Activated T-helper 1 cell treated with Interleukin-2 at 50 U/mL for 16 hours (primary cell): ENCODE measurements at places on chromosomes 7 and 10.

DNA sequence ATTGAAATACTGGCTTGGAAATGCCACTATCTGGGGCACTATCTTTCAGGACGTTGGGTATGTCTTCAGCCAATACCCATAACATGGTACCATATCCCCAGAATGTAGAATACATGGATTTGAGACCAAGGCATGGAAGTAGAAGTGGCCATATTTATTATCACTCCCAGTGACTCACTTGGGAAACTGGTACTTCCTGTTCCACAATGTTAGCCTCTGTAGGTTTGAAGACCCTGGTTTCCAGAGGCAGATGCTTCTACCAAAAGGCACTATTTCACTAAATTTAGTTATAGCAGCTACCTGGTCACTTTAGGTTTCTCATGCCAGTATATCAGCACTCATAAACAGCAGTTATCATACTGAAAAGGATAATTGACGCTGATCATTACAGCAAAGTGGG is 184.2 kb downstream of the CCDC71L start:
- no peak for DNase-seq

- DNase-seq, result no peak
Measured at GRCh38 chr7:148746135-148746534, 47.4 kb downstream of the CUL1 start.

DNA sequence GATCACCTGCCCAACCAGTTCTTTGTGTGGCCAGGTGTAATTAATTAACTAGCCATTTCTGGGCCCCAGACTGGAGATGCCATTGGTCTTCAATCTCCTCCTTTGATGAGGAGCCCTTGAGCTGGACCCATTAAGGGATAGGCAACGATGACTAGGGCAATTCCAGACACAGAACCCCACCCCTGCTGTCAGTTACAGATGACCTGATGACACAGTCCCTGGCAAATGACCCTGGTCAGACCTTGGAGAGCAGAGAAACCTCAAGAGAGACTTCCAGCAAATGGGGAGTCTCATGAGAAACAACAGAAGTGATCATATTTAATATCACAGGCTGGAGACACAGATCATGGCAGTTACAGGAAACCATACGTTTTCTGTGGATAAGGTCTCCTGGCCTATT is 101.8 kb upstream of the TCF7L2 start:
- DNase-seq, result no peak

GRCh38 chr10:50604809-50605208 is 18.9 kb downstream of the SGMS1 start:
- DNase-seq, result no peak

DNA sequence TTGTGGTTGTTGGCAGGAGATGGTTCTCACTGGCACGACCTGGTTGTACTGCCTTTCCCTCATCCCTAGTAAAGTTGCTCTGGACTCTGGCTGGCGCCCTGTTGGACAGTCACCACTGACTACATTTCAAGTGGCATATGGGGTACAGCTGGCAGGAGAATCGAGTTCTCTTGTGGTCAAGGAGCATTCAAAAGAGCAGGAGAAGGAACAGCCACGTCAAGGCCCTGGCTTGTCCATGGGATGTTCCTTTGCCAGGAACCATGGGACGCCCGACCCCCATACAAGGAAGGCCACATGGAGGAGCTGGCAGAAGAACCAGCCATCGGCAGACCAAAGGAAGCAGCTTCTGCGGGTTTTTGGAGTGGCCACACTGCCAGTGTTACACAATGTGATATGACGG is 87.0 kb upstream of the SLC25A13 start:
- no peak for DNase-seq

DNA sequence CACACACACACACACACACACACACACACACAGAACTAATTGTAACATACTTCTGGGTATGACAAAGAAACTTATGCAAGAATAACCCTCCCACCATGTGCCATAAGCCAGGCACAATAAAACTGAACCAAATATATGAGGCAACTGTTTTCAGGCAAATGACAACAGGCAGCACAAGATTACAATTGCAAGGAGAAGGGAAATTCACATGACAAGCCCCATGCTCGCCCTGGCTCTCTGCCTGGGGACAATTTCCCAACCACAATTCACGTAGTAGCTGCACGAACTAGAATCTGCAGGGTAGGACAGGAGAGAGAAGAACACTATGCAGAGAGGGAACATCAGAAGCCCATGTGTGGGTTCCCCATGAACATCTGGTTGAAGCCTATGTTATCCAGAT is 143.3 kb downstream of the CALN1 start:
- DNase-seq, result no peak

DNA sequence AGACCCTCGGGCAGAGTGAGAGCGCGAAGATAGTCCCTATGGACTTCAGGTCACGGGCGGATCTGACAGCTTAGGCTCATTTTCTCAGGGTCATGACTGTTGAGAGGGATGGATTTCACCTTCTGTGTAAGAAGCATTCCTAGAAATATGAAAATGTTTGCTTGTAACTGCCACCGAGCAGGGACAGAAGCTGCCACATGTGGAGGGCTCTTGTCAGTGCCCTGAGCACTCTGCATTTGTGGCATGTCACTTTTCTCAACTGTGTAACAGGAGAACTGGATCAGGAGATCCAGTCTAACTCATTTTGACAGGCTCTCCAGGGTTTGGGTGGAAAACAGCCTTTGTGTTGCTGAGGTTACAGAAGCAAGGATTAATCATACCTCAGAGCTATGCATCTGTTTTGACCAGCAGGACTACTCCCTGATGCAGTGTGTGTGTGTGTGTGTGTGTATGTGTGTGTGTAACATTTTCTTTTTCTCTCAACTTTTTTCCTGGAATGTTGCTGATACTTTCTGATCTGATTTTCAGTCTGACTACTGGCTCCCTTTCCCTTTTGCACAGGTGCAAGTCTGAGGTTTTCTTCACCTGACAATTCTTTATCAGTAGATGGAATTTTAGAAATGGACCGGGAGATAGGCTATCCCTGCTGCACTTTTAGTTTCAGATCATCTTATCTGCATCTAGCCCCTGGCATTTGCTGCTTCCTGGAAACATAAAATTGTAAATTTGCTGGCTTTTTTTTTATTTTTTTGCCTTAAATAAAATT is 183.3 kb downstream of the STK31 start:
- DNase-seq, result no peak

DNA sequence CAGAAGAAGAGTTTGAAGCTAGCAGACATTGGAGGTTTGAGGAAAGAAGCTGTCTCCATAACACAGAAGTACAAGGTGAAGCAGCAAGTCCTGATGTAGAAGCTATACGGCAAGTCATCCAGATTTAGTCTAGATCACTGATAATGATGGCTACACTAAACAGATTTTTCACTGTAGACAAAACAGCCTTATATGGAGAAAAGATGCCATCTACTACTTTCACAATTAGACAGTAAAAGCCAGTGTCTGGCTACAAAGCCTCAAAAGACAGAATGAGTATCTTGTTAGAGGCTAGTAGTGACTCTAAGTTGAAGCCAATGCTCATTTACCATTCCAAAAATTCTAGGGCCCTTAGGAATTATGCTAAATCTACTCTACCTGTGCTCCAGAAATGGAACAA is 85.1 kb downstream of the SNX13 start:
- DNase-seq, result no peak

GRCh38 chr7:50217821-50218281 is 86.7 kb upstream of the IKZF1 start:
- DNase-seq, result no peak

- DNase-seq, result no peak
Measured at GRCh38 chr7:14851610-14852009, 50.9 kb downstream of the DGKB start.

DNA sequence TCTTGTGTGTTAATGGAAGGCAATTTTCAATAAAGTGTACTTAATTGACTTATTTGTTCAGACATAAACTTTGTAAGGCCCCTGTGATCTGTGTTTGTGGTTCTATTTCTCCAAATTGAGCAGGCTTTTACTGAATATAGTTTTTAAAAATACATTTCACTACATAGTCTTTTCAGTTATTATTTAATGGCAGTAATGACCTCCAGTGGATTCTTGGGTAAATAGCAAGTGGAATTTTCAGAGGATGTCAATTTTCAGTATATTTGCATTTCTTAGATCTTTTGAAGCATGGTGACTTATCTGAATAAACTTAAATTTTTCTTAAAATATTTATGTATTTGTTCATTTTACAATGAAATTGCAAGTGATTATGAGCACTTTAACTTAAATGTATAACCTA is 203.1 kb upstream of the PCLO start:
- DNase-seq, result no peak

DNA sequence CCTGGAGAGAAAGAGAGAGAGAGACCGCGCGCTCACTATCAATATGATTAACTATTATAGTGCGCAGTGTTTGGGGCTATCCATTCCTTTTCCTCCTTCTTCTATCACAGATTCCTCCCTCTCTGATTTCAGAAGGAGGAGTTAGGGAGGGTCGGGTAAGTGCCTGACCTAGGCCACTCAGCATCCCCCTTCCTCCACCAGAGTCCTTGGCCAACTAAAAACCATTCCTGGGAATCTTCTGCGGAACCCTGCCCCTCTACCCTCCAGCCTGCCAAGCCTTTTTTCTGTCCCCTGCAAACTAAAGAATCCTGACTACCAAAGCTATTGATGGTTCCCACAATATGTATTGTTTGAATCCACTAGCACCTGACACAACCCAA is 256.2 kb upstream of the NFE2L3 start:
- DNase-seq, result no peak

DNA sequence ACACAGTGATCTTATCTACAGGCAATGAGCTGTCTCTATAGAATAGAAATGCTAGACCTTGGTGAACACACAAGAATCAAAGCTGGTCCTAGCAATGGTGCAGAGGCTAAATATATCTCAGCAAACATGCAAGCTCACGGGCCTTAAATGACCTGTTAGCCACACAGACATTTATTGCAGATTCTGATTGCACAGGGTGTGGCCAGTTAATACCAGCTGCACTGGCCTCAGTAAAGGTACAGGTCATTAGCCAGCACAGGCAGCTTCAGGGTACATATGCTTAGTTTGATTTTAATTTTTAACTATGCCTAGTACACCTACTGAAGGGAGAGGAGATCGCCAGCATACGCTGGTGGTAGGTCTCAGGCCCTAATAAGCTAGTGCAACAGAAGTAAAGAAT is 265.4 kb upstream of the DGKB start:
- no peak for DNase-seq

DNA sequence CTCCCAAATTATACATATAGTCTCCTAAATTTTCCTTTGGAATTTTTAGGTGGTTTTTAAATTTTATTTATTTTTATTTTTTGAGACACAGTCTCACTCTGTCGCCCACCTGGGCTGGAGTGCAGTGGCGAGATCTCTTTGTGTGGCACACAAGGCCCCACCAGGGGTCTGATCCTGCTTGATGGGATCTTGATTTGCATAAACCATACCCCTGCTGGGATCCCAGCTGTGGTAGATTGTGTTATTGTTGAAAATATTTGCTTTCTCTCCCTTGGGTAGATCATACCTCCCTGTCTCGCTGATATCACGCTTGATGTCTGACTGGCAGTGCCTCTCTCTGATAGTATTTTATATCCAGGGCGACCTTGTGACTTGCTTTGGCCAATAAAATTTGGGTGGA is 5.6 kb upstream of the MUC3A start:
- DNase-seq, result no peak

DNA sequence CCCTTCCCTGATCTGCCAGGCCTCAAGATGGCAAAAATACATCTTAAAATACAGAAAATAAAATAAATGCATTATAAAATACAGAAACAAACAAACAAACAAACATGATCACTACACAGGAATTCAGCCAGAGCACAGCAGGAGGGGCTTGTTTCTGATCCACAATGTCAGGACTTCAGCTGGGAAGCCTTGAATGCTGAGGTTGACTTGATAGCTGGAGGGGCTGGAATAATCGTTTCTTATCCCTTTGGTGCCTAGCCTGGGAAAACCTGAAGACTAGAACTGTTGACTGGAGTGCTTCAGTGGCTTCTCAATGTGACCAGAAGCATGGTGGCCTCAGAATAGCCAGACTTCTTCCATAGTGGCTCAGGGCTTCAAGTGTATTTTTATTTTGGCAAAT is 9.2 kb upstream of the MARVELD1 start:
- no peak for DNase-seq

DNA sequence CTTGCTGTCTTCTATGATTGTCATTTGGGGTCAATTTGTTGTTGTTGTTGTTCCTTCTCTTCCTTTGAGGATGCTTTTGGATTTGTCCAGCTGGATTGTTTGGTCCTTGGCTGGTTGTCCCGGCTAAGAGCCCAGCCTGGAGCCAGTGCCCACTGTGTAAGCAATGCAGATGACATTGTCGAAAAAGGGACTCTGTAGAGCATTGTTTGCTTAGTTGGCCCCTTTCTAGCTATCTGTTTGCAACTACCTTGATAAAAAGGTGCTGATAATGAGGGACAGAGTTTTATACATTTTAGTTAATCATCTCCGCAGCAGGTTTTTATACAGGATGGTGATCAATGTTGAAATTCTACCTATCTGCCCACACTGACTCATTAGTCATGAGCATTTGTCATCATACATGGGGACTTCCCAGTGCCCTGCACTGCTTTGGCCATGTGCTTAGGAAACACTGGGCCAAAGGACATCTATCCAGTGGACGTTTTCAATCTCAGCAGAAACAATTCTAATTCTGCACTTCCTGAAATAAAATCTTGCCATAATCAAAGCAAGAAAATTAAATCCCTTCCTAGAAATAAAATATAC is 311.9 kb downstream of the GRM8 start:
- DNase-seq, result no peak

GRCh38 chr7:140182917-140183316 is 6.1 kb upstream of the KDM7A start:
- no peak for DNase-seq

GRCh38 chr10:44339218-44339617 is 45.7 kb downstream of the CXCL12 start:
- DNase-seq, result no peak
